GM10248 (cell line): ENCODE measurements at places on chromosomes 16 and 17.
A peak's percentile ranks its signal among the peaks of the same experiment; 100 is the strongest.

DNA sequence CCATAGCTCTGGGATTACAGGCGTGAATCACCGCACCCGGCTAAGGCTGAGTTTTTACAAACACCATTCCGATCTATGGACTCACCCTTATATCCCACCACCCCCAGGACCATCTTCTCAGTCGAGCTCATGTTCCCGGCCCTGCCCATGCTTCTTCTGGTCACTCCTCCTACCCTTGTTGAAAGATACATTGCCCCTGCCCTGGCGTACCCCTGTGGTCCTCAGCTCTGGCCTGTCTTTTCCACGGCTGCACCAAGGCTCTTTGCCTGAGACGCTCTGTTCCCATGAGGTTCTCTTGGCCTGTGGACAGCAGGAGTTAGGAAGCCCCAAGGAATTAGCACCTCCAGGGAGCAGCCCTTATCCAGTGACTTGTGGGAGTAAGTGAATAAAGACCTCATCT is 379.4 kb upstream of the TNRC6C start:
- no peak for DNase-seq

DNA sequence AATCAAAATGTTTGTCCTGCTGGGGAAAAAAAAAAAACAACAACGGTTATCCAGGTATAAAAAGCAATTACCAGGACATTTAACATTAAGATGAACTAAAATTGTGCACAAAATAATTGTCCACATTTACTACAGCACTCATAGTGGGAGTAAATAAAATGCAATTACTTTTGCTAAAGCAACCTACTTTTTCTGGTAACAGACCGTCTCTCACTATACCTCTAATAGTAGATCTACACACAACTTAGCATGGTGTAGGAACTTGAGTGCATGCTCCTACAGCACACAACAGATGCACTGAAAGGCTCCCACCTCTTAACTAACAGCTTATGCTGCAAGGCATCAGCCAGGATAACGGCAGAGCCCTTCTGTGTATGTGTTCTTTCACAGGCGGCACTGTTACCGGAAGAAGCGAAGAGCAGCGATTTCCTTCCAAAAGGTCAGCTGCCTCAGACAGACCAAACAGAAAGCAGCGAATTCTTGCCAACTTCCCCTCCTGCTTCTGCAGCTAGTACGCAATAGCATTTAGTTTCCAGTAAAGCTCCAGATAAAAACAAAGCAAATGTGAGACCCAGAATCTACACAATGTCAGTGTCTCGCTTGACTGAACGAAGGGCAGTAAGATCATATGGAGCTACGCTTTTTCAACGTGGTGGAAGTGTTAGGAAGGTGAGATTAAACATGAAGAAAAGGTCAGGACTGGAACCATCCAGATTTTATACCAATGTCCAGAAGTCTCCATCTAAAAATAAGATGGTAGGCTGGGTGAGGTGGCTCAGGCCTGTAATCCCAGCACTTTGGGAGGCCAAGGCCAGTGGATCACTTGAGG is 27.6 kb downstream of the STAT5B start:
- peak; percentile 78 for DNase-seq

DNA sequence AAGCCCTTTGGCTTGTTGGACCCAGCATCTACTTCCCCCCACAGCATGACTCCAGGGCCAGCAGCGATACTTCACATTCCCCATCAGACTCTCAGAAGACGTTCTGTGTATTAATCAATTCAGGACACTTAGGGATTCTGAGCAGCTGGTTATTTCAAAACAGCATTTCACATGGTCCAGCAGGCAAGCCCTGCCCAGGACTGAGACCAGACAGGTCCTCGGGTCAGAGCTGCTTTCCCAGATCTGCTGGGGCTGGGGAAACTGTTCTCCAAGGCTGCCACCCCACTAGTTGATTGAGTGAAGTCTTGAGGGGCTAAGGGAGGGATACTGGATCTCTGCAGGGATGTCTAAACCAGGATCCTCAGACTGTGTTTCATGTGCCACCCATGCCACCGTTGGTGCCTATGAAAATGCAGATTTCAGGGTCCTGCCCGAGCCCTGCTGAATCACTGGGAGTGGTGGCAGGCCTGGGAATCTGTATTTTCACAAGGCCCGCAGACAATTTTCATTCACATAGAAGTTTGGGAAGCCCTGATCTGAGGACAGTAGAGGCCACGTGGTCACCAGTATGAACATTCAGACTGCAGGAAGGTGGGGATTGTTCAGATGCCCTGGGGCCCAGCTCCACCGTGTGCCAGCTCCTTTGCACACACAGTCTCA is 40.6 kb upstream of the CDH5 start:
- DNase-seq, result no peak

DNA sequence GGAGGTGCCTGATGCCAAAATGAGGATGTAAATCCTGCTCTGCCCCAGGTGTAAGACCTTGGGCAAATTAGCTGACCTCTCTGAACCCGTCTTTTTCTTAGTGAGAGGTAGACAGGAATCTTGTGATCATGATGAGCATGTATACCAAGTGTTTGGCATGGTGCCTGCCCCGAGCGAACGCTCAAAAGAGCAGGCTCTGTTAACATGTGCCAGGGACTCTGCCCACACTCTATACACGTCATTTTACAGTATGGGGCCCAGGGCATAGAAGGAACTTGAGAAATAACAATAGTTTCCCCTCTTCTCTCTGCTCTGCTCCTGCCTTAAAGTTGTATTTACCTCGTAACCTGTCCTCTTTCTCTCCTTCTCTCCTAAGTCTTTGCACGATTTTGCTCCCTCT is 9.3 kb upstream of the MAF start:
- DNase-seq, result no peak

DNA sequence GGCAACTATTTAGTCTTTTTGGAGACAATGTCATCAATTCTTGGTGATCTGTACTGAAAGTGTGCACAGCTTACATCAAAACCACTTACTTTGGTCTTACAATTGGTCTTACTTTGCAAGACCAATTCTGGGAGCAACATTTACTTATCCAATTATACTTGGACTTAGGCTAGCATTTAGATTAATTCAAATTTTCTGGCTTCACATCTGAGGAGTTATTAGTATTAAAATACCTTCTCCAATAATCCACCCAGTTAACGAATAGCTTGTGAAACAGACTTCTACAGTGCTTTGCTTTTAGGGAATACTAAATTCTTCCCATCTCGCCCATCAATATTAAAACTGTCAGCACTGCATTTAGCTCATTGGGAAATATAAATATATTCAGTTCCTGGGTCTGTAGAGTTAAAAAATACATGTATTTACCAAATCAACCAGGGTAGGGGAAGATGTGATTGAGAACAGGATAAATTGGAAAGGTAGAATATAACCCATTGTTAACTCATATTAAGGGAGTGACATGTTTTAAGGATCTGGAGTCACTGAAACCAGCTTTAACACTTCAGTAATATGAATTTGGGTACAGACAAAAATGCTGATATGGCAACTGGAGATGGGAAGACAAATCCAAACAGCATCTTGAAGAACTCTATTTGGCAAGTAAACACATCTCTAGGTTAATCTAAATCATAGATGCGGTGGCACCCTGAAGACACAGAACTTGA is 9.2 kb upstream of the VEZF1 start:
- DNase-seq, result no peak

DNA sequence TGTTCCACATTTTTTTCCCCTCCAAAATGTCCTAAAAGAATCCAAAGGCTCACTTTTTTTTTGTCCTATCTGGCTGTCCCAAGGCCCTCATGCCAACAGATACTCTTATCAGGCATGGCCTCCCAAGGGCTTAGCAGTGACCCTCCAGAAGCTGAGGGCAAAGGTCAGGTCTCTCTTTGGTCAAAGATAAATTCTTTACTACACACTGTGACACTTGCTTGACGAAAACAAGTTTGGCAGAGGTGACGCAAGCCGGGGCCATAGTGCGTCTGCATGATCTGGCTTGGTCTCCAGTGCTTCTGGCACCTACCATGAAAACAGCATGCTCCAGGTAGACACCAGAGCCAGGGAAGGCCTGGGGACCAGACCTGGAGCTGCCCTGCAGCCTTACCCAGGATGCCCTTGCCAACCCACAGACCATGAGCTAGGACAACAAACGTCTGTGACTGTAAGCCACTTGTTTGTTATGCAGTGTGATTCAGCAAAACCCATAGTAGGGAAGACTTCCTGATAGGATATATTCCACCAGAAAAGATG is 48.5 kb upstream of the IRF8 start:
- DNase-seq, result no peak

GRCh38 chr17:40311575-40311974 is 2.6 kb downstream of the RARA start:
- DNase-seq, result peak; percentile 19

DNA sequence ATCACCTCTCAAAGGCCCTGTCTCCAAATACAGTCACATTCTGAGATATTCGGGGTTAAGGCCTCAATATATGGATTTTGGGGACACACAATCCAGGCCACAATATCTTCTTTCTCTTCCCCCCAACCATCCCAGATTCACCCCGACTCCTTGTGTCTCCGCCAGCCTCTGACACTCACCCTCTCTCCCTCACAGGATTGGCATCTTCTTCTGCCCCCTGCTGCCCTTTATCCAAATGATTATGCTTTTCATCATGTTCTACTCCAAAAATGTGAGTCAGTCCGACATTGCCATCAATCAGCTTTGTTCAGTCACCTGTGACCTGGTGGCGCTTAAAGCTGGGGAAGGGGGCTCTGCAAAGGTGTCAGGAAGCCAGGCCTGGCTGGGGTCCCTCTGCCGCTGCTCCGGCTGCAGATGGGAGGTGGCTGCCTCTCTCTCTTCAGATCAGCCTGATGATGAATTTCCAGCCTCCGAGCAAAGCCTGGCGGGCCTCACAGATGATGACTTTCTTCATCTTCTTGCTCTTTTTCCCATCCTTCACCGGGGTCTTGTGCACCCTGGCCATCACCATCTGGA is 35.1 kb downstream of the GDE1 start:
- DNase-seq, result no peak

DNA sequence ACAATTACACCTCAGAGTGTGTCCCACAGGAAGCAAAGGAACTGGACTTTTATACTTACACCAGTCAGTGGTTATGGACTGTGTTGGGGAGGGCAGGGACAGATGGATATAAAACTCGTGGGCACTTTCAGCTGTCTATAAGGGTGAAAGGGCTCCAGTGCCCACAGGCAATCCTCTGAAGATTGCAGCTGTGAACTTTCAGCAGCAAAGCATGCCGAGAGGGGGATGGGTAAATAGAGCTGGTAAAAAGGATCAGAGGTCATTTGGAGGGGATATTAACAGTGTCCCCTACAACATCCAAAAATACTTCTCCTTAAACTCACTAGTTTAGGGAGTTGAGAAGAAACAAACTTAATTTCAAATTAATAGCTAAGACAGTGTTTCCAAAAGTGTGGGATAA is 13.3 kb upstream of the RFWD3 start:
- DNase-seq, result no peak

GRCh38 chr17:70314096-70314495 is 144.8 kb downstream of the KCNJ2 start:
- no peak for DNase-seq

- DNase-seq, result no peak
Observed at GRCh38 chr17:9971991-9972390, 66.9 kb upstream of the RCVRN start.

DNA sequence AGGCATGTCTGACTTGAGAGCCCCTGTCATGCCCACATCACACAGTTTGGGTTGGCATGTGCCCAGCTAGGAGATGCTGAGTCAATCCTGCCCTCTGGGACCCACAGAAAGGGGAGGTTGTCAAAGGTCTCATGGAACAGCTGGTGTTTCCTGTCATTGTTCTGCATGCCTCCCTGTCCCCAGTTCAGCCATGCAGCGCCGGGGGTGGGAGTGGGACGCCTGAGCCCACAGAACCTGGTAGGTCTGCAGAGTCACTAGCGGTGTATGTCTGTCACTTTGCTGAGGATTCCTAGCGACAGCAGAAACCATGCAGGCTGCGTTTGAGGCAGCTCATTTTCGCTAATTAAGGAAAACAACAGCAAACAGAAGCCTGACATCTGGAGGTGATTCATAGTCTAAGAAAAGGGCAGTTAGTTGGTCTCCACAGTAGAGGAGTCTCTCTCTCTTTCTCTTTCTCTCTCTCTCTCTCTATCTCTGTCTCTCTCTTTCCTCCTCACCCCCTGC is 19.6 kb upstream of the CCL1 start:
- DNase-seq, result no peak

GRCh38 chr16:80500116-80500859 is 40.5 kb upstream of the DYNLRB2 start:
- DNase-seq, result no peak

GRCh38 chr17:41516147-41516829 is 2.4 kb downstream of the KRT15 start:
- DNase-seq, result no peak

DNA sequence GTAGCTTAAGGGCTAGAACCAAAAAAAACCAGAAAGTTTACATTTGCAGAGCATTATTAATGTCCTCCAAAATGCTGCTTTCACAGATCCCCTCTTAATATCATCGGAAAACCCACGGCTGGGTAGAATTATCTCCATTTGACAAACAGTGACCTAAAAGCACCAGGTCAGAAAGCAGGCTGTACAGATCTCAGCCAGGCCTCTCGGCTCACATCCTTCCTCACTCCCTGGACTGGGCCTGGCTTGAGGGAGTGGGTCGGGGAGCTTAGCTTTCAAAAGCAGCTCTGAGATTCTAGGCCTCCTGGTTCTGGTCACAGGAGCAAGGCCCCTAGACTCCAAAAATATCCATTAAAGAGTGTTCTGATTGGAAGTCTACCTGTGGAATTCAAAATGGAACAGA is 9.1 kb upstream of the SLC12A3 start:
- no peak for DNase-seq

DNA sequence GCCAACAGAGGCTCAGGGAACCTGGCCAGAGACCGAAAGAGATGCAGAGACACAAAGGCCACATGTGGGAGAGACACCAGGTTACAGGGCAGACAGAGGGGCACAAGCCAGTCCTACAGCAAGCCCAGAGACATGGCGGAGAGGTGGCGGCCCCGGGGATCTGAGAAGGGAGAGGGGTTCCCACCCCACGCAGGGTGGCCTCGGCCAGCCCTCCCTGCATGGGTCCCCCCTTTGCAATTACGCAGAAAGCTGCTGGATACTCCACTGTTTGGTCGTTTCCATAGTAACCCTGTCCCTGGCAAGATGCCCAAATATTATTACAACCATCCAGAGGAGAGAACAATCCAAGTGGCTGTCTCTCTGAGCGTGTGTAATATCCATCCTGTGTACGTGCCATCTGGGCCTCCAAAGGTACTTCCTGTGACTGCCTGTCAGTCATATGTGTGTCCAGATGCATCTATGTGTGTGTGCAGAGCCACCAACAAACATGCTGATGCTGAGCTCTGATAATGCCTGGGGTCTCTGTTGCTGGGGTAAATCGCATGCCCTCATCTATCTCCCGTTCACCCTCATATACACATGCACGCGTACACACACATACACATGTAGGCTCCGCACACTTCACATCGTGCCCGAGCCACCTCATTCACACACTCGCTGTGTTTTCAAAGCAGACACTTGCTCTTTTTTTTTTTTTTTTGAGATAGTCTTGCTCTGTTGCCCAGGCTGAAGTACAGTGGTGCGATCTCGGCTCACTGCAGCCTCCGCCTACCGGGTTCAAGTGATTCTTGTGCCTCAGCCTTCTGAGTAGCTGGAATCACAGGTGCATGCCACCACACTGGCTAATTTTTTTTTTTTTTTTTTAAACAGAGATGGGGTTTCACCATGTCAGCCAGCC is 5.5 kb downstream of the PCGF2 start:
- no peak for DNase-seq

GRCh38 chr16:84752600-84752999 is 52.8 kb downstream of the USP10 start:
- DNase-seq, result no peak

- DNase-seq, result peak; percentile 71
Observed at GRCh38 chr17:8121681-8122421, 2.1 kb downstream of the HES7 start.
